ENCODE measurements at places on chromosomes 1 and 21.

GRCh38 chr1:156337888-156338179 lies 258 bp downstream of the CCT3 start:
- peak; percentile 67 for ATAC-seq

DNA sequence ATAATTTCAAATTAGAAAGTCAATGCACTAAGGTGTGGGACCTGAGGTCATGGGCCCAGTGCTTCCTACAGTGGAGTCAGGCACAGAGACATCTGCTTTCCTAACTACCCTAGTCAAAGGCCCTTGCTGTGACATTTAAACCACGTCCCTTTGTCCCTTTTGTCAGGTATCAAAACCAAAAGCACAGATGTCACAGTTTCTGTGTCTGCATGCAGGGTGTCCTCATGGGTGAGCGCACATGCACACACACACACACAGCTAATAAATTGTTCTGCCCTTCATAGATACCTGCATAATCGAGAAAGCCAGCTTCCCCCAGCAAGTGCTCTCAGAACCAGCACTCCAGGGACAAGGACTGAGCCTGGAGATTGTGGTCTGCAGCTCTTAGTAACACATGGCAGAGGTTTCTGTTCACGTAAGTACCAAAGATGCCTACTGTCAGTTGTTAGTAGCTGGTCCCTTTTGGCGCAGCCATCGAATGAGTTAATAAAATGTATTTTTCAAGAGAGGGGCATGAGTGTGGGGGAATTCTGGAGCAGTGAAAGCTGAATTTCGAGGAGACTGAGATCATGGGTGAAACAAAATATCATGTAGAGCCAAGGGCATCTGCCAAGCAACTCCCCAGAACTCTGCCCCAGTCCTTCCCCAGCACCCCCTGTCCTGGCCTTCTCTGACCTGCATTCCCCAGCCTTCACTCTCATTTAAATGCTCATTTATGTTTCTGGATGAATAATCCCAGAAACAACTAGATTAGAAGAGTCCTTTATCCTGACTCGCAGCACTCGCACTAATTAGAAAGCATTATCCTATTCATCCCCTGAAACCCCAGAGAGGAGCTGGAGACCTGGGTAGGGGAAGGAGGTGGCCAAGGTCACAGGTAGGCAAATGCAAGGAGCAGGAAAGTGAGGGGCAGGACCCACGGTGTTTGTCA lies 25.5 kb downstream of the TNR start:
- no peak for ATAC-seq

GRCh38 chr1:180787628-180788307 lies 124.9 kb upstream of the KIAA1614 start:
- ATAC-seq: no peak

- ATAC-seq: no peak
Observed at GRCh38 chr21:17976139-17976538, 157.0 kb upstream of the C21orf91 start.

GRCh38 chr1:63073309-63074306 lies 248.8 kb upstream of the FOXD3 start:
- peak; percentile 51 for ATAC-seq

GRCh38 chr1:201112173-201112731 lies at the start of gene CACNA1S:
Gene CACNA1S (minus strand): TSS chr1:201112426. CDS start chr1:201112339, 87 bp downstream.
- no peak for ATAC-seq

DNA sequence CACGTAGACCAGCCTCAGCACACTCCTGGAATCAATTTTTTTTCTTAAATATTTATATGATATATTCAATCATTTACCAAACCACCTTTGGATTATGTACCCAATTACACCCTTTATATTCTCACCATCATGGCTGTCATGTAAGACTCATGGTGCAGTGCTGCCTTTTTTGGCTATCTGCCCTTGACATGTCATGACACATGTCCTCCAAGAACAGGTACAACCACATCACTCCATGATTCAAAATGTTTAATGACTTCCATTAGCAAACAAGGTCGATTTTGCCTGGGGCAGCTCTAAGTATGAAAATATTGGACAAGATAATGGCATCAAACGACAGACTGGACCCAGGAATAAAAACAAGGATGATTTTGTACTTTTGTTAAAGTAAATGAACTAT lies 861.1 kb upstream of the ADAMTS5 start:
- ATAC-seq: no peak

GRCh38 chr1:208362011-208362410 lies 117.8 kb upstream of the PLXNA2 start:
- ATAC-seq: no peak

DNA sequence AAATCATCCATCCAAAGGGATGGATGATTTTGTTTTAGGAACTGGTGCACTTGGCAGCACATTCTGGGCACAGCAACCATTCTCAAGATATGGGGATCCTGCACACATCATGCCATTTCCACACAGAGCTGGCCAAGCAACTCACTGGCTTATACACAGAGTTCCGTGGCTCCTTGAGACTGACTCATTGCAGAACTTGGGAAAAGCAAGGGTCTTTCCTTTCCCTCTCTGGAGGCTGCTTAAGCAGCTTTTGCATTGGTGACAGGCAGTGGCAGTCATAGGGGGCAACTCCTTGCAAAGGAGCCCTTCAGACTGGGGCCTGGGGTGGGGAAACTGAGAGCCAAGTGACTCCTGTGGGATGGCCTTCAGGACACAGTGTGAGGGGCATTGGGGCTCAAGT lies 1.9 kb upstream of the MAD2L2 start:
- ATAC-seq: no peak

- ATAC-seq: no peak
Observed at GRCh38 chr1:200354243-200354642, 55.6 kb downstream of the ZNF281 start.

DNA sequence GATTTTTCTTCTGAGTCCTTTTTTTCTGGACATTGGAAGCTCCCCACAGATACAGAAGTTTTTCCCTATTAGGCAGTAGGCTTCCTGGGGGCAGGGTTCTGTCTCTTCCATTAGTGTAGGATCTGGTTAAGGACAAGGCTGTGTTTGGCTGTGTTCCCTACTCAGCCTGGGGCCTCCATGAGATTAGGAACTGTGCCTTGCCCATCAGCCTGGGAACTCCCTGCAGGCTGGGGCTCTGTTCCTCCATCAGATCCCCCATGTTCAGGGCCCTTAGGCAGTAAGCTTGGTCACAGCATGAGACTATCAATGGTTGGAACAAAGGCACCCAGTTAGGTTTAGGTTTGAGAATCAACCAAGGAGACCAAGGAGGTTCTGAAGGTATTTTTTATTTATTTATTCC lies 22.7 kb downstream of the NAV1 start:
- ATAC-seq: no peak

DNA sequence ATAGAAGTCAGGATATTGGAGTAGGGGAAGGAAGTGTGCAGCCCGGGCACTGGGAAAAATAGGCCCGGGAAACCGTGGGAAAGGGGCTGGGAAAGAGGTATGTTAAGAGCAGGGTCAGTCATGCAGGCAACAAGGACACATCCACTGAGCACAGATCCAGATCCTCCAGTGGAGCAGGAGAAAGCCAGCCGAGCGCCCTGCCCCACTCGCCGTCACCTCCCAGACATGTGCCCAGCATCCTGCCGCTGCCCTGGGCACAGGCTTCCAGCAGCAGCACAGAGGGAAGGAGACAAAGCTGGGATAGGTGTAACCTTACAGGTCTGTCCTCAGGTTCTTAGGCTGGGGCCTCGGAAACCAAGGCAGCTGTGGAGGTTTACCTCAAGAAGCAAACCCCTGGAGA lies 64.2 kb downstream of the FAM163A start:
- ATAC-seq: no peak

DNA sequence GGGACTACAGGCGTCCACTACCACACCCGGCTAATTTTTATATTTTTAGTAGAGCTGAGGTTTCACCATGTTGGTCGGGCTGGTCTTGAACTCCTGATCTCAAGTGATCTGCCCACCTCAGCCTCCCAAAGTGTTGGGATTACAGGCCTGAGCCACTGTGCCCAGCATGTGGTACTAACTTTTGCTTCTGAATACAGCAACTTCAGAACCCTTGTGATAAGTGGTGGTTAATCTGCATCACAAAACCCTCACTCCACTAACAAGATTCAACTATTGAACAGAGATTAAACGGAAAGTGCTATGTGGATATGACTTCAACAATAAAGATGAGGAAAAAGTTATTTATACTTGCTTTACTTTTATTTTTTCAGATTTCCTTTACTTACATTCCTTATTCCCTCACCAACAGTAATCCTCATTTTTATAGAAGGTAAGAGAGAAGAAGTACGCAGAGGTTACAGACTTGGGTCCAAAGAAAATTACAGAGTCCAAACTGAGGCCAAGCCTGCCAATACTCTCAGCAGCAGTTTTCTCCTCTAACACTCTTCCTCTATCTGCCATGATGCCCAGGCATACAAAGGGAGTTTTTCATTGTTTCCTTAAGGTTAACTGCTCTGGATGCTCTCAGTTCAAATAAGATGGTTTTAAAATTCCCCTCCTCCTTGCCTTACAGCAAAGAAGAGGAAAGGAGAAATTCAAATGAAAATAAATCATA lies 44.3 kb downstream of the SLC16A1 start:
- no peak for ATAC-seq

- ATAC-seq: peak; percentile 58
Observed at GRCh38 chr1:65998763-65999583, 206.3 kb downstream of the PDE4B start.

DNA sequence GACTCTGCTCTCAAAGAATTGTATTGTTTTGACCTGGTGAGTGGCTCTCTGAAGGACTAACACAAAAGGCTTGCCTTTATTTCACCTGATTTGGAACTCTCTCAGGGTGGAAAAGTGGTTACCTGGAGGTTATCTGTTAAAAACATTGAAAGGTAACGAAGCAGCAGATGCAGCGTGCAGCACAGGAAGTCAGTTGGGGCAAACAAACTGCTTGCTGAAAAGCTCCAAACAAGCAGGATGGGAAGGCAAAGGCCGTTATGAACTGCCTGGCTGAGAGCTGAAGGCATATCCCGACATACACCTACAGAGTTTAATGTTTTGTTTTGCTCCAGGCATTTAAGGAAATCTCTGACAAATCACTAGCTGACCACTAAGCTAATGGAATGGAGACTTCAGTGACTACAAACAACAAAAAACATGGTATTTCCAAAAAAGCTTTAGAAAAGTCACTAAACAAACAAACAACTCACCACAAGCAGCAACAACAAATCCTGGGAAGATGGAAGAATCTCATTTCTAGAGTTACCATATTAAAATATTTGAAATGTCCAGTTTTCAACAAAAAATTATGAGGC lies 44.3 kb upstream of the BATF3 start:
- no peak for ATAC-seq

DNA sequence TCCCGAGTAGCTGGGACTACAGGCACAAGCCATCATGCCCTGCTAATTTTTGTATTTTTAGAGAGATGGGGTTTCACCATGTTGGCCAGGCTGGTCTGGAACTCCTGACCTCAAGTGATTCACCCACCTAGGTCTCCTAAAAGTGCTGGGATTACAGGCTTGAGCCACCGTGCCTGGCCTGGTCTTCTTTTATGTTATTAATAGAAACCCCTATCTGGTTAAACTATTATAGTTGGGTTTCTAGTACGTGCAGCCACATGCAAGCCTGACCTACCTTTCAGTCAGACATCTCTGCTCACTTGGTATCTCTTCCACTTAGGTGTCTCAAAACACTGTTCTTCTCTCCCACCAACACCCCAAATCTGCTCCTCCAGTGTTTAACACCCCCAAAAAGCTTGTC lies 34.4 kb downstream of the PSEN2 start:
- no peak for ATAC-seq

DNA sequence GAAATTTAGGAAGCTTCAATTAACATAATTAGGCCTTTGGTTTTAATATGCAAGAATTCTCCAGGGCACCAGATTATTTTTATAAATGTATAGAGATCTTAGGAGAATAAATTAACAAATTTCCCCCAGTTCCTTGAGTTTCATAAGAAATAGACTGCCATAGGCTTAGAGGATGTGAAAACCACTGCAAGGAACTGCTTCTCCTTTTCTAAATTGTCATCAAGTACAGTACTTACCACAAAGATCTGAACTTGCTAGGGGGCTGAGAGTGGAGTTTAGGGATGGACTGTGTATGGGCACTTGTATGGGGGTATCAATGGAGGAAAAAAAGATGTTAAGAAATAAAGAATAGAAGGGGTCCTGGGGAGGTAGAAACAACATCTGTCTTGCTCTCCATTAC lies 31.1 kb downstream of the LHX8 start:
- no peak for ATAC-seq

GRCh38 chr21:45982092-45982757 lies 655 bp downstream of the COL6A1 start:
- peak; percentile 63 for ATAC-seq

DNA sequence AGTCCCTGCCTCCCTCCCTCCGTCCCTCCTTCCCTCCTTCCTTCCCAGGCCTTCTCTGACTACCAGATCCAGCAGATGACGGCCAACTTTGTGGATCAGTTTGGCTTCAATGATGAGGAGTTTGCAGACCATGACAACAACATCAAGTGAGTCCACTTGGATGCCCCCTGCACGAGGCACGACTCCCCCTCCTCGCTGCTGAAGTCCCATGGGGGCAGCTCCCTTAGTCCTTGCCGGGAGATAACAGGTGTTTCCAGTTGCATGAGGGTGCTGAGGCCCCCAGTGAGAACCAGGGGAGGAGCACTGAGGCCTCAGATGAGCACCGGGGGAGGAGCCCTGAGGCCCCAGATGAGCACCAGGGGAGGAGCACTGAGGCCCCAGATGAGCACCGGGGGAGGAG lies 200.0 kb downstream of the LIPI start:
- no peak for ATAC-seq

DNA sequence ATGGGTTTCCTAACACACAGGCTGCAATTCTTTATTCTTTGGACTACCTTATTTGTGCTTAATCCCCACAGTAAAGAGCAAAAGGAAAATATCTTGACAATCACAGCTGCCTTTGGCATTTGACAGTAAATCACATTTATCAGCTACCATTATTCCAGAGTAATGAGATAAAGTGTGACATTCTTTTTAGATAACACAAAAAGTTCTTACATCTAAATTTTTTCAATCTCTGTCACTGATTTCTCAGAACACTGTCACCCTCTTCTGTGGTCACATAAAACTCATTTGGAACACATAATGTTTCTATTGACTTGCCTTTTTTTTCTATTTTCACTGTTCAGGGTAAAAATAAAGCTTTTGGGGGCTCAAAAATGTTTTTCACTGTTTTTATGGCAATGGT lies 484.6 kb downstream of the LTN1 start:
- ATAC-seq: no peak

- ATAC-seq: peak; percentile 76
Observed at GRCh38 chr1:37945743-37946702, 830 bp downstream of the INPP5B start.

GRCh38 chr1:29777522-29777921 lies 541.2 kb downstream of the PTPRU start:
- no peak for ATAC-seq

Data from SK-N-SH treated with all-trans-retinoic acid at 6 μM for 48 hours (cell line).